GM23248 (cell line): ENCODE measurements at places on chromosomes 7 and 10. TPM values are rescaled to one million over a fixed set of nuclear protein-coding genes. Genes with fewer than 3 reads are reported as not detected.

DNA sequence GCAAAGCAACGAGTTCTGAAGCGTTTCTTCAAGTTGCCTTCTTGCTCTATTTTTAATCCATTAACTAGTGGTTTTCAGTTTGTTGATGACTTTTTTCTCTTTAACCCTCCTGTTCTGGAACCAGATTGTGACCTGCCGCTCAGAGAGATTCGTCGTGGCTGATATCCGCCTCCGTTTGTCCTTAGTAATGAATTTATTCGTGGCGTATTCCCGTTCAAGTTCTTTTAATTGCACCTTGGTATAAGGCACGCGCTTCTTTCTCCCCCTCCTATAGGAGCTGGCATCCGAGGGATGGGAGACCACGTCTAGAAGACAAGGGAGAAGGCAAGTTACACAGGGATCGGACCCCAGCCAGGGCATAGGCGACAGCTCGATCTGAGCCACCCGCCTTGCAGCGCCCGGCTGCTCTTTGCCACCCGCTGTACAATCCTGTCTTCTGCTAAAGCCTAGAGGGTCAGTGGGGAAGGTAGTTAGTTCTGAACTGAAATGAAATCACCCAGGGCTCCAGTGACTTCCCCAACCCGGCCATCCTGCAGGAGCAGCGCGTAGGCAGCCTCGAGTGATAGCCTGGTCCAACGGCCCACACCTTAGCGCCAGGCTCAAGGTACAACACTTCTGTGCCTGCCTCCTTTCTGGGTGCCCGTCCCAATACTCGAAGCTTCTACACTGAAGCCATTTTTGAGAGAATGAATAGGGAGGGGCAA is 1.6 kb downstream of the HOXA13 start:
- H3K27me3 ChIP-seq: peaks cover 25% of the 10 kb centered on the region; the same call in 1 of the 2 replicates
- no peaks in the 10 kb centered on the region for H3K36me3 ChIP-seq
- DNase-seq: no peak
- peak overlapping the region; percentile 70; the same call in 1 of the 2 replicates for H3K4me3 ChIP-seq
- H3K4me1 ChIP-seq: no peaks in the 10 kb centered on the region

DNA sequence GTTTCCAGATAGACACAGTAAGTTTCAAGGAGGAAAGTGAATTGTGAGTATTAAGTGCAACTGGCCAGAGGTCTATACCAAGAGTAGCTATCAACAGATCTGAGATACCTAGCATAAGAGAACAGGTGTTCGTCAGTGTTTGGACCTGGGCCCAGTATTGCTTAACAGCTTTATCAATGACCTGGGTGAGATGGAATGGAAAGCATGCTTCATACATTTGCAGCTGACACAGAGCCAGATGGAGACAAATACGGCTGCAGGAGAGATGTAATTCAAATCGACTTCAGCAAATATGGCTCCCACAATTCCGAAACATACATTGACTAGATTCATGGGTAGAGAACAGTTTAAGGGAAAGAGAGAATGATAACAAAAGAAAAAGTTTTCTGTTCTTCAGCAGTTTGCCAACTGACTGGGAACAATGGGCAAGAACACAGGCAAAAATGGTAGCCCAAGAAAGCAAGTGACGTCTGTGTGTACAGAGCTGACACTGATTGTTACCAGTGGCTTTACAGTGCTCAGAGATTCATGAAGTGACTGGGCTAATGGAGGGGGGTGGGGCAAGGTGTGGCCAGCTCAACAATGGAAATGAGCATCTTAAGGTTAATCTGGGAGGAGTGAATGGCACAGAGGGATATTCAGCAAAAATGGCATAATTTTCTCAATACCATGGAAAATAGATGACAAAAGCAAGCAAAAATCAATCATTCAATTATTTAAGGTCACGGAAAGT is 28.0 kb upstream of the COBL start:
- no peak overlapping the region for H3K27ac ChIP-seq
- no peak overlapping the region for H3K4me3 ChIP-seq
- no peaks in the 10 kb centered on the region for H3K4me1 ChIP-seq
- H3K27me3 ChIP-seq: no peaks in the 10 kb centered on the region

GRCh38 chr7:66157060-66157459 is 42.4 kb downstream of the CRCP start:
- no peak for DNase-seq
- H3K4me1 ChIP-seq: peaks cover 12% of the 10 kb centered on the region
- H3K36me3 ChIP-seq: peaks cover 53% of the 10 kb centered on the region
- H3K27ac ChIP-seq: no peak overlapping the region

The VENTX gene
- total RNA-seq: not detected in 2 replicates

The ITPRIP gene
- 9.6 and 11.3 TPM in 2 replicates for total RNA-seq

- no peaks in the 10 kb centered on the region for H3K27me3 ChIP-seq
- no peaks in the 10 kb centered on the region for H3K36me3 ChIP-seq
- H3K4me3 ChIP-seq: no peak overlapping the region
- H3K27ac ChIP-seq: no peak overlapping the region
- DNase-seq: peak; percentile 49
- H3K4me1 ChIP-seq: peaks cover 4% of the 10 kb centered on the region
Observed at GRCh38 chr10:60044242-60044641, 137.9 kb upstream of the CCDC6 start.

- H3K4me1 ChIP-seq: no peaks in the 10 kb centered on the region
- no peaks in the 10 kb centered on the region for H3K27me3 ChIP-seq
- no peak for DNase-seq
- no peak overlapping the region for H3K27ac ChIP-seq
- H3K4me3 ChIP-seq: no peak overlapping the region
Observed at GRCh38 chr10:63920926-63921325, 399.7 kb downstream of the REEP3 start.
